ENCODE measurements at places on chromosomes 11 and 22.

GRCh38 chr22:48753752-48754517 lies 1073.7 kb downstream of the BRD1 start:
- DNase-seq = no peak

DNA sequence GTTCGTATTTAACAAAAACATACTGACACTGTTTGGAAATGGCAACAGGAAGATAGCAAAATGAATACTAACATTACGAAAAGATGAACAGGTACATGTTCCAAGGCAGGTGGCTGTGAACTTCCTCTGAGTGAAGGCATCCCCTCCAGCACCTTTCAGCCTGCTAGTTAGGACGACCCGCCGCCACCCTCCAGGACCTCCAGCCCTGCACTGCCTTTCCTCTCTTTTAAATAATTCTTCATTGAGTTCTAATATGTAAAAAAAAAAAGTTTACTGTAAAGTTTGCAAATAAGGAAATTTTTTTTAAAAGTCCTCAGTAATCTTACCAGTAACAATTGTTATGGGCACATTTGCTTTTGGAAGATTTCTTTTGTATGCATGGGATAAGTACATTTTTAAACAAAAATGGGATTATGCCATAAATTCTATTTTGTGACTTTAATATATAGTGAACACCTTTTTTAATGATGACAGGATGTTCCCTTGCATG lies 6.0 kb downstream of the NEAT1 start:
- DNase-seq = peak; percentile 47

DNA sequence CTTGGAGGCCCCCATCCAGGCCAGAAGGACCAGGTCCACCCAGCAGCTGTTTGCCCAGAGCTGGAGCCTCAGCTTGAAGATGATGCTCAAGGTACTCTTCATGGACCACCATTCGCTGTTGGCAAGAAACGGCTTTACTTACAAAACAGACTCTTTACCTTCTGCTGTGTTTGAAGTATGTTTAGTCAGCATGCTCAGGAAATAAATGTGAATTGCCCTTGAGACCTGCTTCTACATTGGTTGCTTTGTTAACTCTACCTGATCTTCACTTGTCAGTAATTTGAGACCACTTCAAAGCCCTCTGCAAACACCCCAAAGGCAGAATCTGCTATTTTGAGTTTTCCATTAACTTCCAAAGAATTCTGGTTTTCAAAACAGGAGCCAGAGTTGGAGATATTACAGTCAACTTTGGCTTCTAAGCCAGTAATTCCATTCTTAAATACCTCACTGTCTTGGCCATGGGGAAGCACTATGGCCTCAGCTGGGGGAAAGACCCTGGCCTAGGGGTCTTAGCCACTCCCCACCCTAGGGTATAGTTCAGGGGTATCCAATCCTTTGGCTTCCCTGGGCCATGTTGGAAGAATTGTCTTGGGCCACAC lies 2.7 kb downstream of the UQCR10 start:
- DNase-seq = no peak

GRCh38 chr11:75534259-75535069 lies 8.7 kb upstream of the GDPD5 start:
- DNase-seq = no peak

- DNase-seq = peak; percentile 31
Measured at GRCh38 chr22:46763051-46763705, 728 bp downstream of the TBC1D22A start.

DNA sequence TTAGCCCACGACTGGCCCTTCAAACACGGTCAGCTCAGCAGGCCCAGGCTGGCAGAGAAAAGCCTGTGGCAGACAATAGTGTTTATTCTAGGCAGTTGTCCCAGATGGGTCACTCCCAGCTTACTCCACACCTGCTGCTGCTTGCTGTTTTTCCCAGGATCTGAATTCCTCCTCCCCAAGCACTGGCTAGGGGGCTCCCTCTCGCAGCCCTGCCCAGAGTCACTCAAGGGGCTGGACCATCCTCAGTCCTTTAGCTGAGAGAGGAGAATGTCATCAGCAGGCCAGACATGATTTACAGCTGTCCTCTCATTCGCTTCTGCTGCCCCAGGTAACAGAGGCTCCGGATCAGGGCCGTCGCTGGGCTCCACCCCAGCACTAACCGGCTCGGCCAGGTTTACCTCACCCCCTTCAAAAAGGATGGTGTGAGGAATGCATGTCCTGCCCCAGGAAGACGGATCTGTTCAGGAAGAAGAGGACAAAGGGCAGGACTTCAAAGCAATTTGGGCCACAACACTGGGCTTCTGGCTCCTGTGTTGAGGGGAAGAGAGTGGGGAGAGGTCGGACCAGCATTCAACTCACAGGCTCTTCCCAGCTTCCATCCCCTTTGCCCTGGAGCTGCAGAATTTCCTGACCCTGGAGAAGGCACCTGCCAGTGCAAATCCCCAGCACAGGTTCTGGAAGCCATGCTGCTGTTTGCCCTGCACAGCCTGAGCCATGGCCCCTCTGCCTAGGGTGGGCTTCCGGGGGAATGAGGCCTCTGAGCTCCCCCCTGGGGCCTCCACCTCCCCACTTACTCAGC lies 59.7 kb upstream of the BARX2 start:
- no peak for DNase-seq

- DNase-seq = no peak
Measured at GRCh38 chr11:62108971-62109404, 14.8 kb upstream of the INCENP start.

- DNase-seq = no peak
Measured at GRCh38 chr11:82998697-82999096, 73.0 kb downstream of the RAB30 start.

GRCh38 chr11:3866836-3867208 lies 11.4 kb downstream of the STIM1 start:
- no peak for DNase-seq

- no peak for DNase-seq
Measured at GRCh38 chr22:20388200-20388599, 5.8 kb upstream of the ZNF74 start.

GRCh38 chr11:77127920-77128691 lies at the start of gene MYO7A:
Gene MYO7A (plus strand): TSS chr11:77128246. CDS start chr11:77130635, 2,389 bp downstream.
- DNase-seq = no peak

DNA sequence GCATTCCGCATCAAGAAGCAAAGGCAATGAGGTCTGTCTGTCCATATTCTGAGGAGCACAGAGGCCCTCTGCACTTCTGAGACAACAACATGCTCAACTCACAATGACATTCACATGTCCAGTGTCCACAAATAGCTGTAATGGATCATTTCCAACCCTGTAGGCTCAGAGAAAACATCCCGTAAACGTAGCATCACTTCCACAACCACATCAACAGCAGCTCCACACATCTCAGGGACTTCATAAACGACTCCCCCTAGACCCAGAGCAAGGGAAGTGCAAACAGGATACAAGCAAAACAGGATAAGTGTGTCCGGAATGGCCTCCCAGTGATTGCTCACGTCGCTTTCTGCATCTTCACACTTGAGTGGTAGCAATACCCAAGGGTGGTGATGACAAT lies 100.2 kb downstream of the SYN3 start:
- no peak for DNase-seq

- no peak for DNase-seq
Measured at GRCh38 chr22:50676180-50676636, 3.6 kb downstream of the SHANK3 start.

DNA sequence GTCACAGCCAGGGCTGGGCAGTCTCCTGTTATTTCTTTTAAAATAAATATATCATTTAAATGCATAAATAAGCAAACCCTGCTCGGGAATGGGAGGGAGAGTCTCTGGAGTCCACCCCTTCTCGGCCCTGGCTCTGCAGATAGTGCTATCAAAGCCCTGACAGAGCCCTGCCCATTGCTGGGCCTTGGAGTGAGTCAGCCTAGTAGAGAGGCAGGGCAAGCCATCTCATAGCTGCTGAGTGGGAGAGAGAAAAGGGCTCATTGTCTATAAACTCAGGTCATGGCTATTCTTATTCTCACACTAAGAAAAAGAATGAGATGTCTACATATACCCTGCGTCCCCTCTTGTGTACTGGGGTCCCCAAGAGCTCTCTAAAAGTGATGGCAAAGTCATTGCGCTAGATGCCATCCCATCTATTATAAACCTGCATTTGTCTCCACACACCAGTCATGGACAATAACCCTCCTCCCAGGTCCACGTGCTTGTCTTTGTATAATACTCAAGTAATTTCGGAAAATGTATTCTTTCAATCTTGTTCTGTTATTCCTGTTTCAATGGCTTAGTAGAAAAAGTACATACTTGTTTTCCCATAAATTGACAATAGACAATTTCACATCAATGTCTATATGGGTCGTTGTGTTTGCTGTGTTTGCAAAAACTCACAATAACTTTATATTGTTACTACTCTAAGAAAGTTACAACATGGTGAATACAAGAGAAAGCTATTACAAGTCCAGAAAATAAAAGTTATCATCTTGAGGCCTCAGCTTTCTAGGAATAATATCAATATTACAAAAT lies 13.4 kb downstream of the OR51B4 start:
- no peak for DNase-seq

GRCh38 chr11:99197477-99197876 lies 176.7 kb downstream of the CNTN5 start:
- DNase-seq = no peak

GRCh38 chr11:24872186-24872585 lies 375.3 kb downstream of the LUZP2 start:
- DNase-seq = no peak

DNA sequence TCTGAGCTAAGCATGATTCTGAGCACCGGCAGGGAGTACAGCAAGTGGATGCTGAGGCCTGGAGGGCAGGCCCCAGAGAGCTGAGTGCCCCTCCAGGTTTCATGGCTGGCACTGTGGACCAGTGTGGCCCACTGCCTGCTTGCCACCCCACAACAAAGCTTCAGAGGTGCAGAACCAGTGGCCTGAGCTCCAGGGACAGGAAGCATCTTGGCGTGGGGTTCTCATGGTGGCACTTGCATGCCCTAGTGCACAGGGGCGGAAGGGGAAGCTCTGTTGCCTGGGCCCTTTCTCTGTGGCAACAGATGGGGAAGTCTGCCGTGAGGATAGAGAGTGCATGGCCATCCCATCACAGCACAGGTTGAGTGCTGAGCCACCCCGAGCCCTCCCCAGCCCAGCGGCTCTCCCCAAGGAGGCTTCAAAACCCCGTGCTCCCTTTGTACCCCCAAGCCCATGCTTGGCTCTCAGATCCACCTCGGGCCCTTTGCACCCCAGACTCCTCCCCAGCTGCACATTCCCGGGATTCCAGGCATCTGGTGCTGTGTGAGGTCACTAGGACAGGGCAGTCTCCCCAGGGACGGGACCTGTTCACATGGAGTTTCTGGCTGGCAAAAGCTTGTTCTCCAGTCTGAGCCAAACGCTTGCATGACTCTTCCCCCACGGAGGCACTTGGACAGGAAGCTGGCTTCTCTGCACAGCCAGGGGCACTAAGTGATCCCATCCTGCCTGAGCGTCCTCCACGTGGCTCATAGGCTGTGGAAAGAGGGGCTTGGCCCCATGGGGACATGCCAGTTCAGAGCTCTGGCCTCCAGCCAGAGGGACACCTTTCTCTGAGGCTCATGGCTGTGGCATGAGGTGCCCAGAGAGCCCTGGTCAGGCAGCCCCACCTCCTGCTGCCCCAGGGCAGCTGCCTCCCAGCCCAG lies 4.2 kb downstream of the SLC25A1 start:
- no peak for DNase-seq

GRCh38 chr11:76257074-76257719 lies 50.9 kb upstream of the WNT11 start:
- no peak for DNase-seq

GRCh38 chr11:10158461-10158860 lies 135.6 kb downstream of the SBF2 start:
- no peak for DNase-seq

GRCh38 chr11:46537121-46537520 lies 56.7 kb downstream of the AMBRA1 start:
- DNase-seq = no peak

GRCh38 chr11:13776134-13776815 lies 107.8 kb downstream of the FAR1 start:
- peak; percentile 19 for DNase-seq

- DNase-seq = no peak
Measured at GRCh38 chr11:86782742-86783141, 17.6 kb upstream of the PRSS23 start.

GRCh38 chr11:123479048-123479837 lies 49.2 kb downstream of the GRAMD1B start:
- DNase-seq = no peak

DNA sequence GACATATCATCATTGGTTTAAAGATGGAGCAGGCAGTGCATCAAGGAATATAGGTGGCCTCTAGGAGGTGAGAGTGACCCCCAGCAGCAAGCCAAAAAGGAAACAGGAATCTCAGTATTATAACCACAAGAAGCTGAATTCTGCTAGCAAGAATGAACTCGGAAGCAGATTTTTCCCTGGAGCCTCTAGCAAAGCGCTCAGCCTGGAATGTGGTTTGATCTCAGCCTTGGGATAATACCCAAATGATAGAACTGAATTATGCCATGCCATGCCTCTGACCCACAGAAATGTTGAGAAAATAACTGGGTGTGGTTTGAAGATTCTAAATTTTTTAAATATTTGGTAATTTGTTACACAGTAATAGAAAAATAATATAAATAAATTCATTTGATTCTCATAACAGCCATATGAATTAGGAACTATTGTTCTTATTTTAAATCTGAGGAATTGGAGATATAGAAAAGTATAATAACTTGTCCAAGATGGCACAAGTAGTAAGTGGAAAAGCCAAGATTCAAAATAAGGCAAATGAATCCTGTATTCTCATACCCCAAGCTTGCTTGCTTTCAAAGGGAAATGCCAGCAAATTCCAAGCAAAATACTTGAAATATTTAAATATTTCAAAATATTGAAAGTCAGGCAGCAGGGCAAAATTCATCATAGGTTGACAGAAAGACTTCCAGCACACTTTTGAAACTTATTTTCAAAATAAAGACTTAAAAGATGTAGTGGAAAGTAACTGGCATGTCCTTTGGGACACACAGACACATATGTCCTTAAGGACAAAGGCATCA lies 567.4 kb downstream of the KCNA4 start:
- no peak for DNase-seq

- DNase-seq = no peak
Measured at GRCh38 chr11:108084811-108085210, 36.6 kb upstream of the ACAT1 start.

DNA sequence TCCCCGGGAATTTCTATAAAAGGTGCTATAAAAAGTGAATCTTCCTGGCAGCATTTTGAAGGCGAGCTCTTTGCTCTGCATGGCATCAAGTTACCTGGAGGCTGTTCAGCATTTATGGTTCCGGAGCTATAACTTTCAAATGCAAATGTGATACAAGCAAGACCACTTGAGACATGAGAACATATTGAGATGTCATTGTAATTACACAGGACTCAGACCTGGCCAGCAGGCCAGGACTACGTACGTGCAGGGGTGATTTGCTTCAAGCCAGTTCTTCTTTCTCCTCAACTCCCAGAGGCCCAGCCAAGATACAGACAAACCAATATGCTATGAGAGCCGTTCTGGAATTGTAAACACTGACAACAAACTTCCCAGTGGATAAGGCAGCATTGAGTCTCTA lies 227.4 kb upstream of the FAT3 start:
- no peak for DNase-seq

DNA sequence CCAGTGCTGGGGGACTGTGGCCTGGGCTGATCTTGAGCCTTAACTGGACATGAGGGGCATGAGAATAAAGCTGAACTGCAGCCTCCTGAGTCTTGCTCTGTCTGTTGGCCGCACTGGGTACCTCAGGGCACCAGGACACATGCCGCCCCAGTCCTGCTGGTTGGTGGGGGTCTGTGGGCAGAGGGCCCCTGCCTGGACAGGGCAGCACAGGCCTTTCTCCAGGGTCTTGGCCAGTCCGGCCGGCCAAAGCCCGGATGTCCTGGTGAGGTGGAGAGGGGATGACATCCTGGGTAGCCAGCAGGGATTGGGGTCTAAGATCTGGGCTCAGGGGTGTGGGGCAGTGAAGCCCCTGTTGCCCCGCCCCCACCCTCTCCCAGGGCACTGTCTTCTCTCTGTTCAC lies 1.5 kb upstream of the RPS6KA4 start:
- DNase-seq = no peak
